ENCODE measurements at places on chromosomes 2 and 18.

GRCh38 chr18:1487457-1487856 lies 582.8 kb downstream of the ADCYAP1 start:
- no peak for DNase-seq

DNA sequence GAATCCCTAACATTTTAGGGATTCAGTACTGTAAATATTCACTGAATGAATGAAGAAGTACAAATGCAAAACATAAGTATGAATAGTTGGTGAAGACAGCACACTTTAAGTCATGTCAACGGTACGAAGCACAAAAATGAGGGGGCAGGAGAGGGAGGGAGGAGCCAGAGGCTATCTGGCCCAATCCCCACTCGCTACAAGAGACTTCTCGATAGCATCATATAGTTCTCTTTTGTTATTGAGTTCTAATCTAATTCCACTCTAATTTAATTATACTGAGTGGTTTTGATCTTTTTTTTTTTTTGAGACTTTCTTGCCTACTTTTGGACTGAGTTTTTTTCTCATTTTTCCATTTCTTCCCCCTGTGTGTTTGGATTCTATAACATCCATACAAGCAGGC lies 152.2 kb upstream of the REV1 start:
- no peak for DNase-seq

DNA sequence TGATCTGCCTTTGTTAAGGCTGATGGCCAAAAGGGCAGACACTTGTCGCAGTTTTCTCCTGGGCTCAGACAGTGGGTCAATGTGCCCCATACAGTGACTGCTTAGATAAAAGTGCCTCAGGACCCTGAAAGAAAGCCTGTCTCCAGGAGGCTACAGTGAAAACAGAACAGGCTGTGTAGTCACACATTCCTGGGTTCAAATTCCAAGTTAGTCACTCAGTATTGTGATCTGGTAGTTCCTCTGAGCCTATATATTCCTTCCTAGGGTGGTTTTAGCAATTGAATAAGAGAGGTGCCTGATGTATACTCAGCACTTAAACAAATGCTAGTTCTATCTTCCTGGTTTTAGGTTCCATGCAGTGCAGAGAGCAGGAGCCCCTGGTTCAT lies 54.4 kb downstream of the RPL37A start:
- DNase-seq = no peak

DNA sequence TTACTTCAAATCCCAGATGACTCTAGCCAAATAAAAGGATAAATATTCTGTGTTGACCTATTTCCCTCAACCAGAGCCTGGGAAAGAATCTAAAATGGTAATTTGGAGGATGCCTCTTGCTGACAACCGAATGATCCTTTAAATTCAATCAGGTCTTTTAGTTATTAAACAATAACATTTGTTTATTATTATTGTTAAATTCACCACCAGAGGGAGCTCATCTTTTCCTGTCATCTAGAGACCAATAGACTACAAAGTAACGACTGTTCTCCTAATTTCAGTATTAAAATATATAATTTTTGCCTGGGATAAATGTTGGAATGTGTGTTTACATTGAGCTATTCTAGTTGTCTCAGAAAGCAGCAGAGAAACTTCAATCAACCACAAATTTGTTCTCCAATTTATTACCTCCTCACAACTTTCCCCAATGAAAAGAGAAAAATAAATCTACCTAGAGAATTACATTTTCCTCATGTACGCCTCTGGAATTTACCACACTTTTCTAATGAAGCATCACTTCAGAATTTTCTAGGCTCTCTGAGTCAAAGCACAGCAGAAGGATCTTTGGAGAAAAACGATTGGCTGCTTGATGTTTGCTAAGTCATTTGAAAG lies 142.7 kb downstream of the SCG2 start:
- DNase-seq = no peak

DNA sequence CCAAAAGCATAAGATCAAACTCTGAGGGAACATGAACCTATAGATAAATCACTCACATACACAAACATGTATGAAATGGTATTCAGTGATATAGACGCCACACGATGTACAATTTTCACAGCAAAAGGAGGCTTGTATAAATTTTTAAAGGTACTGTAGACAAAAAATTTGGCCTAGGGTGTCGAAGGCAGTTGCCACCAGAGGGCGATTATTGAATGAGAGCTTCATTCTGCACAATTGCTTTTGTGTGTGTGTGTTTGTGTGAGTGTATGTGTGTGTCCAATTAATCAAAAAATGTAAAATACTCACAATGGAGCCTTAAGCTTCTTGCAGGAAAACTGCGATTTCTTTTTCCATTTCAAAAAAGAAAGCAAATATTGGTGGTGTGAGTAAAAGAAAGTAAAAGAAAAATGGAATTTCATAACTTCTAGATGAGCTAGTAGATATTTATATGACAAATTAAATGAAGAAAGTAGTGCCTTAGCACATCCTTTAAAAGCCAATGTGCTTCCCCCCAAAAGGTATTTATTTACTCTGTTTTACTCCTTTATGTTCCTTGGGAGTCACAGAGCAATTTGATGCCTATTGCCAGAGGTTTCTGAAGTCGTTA lies 800.1 kb downstream of the SATB2 start:
- DNase-seq = no peak

DNA sequence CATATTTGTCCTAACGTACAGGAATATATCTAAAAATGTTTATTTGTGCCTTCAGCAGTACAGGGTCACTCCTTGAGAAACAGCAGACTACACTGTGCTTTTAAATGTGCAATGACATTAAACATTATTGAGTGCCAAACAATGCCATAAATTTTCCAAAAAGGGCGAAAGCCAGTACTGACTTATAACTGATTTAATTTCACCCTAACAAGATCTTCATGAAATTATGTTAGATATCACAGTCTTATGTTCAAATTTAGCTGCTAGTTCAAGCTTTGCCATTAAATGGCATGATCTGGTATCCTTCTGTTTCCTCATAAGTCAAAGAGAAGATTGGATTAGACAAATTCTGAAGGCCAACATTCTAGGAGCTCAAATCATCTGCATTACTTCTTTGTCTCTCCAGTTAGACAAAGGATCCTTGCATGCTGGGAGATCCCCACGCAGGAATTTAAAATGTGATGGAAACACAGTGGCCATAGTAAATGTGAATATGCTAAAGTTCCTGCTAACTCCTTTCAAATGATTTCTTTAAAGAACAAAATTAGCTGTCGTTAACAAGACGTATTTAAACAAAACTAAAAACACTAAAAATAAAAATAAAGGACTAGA lies 129.3 kb upstream of the STON1 start:
- no peak for DNase-seq

- no peak for DNase-seq
Observed at GRCh38 chr18:9249254-9249653, 85.3 kb upstream of the TWSG1 start.

- DNase-seq = no peak
Observed at GRCh38 chr2:7837237-7837760, 844.6 kb upstream of the ID2 start.

DNA sequence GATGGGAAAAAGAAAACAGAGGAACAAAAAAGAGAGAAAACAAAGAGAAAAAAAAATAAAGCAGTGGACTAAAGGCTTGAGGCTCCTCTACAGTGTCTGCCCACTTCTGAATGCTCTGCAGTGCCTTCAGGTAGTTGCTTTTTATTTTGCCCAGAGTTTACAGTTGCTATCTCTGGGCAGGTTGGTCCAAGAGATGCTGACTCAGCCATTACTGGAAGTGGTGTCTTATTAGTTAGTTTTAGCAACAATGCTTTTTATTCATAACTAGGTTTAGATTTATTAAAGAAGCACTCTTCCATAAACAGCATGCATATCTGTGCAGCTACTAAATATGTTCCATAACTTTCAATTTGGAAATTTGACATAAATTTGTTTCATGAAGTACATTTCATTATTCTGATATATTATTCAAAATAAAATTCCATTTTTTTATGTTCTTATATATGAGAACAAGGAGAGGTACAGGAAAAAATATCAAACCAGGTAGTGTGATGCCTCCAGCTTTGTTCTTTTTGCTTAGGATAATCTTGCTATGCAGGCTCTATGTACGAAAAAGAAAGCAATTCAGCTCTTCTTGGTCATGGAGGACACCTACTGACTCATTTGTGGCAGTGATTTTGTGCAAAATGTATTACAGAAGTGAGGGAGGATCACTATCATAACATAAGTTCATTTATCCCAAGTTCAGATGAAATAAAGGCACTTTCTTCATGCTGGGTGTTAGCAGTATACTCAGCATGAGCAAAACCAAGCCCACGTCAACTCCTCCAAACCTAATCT lies 69.5 kb downstream of the RPIA start:
- no peak for DNase-seq

DNA sequence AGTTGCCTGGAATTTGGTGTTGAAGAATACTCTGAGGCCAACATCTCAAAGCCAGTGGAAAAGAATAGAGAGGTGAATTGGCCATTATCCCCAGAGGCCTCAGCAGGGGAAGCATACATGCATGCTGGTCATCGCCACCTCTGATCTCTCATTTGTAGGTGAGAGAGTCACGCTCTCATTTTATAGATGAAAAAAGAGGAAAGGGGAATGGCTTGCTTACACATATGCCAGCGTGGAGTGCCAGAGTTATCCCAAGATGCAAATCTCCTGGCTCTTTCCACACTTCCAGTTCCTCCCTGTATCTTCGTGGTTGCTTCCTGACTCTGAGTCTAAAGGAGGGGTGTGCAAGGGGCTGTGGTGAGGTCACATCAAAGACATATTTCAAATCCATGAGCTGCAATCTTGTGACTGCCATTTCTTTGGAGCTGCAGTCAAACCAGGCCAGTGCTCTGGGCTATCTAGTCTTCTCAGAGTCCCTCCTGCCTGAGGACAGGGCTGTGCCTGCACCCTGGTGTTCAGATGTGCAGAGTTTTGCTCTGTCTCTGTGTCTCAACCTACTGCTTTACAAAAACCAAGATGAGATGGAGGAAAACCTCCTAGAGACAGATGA lies 324.7 kb downstream of the MYCN start:
- no peak for DNase-seq

DNA sequence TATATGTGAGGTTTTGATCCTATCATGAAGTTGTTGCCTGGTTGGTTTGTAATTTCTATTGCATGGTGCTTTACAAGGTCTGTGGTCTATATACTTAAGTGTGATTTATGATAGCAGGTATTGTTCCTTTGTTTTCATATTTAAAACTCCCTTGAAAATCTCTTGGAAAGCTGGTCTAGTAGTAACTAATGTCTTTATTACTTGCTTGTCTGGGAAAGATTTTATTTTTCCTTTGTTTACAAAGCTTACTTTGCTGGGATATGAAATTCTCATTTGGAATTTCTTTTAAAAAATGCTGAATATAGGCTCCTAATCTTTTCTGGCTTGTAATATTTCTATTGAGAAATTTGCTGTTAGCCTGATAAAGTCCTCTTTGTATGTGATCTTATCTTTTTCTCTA lies 862.9 kb upstream of the NXPH2 start:
- DNase-seq = no peak

DNA sequence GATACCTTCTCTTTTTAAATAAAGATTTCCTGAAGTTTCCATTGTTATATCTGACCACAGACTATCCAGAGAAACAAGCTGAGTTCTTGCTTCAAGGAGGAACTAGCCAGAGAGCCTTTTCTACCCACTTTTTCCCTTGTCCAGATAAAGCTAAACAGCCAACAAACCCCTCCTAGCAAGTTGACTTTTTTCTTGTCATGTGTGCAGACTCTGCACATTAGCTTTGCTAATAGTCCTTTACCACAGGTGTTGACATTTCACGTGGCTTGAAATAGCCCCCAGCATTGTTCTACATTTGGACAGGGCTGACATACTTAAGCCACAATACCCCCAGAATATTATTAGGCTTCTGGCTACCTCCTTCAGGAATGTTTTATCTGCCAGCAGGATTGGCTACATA lies 40.7 kb downstream of the PCBP1 start:
- no peak for DNase-seq

- DNase-seq = no peak
Observed at GRCh38 chr18:39699340-39699964, 2133.9 kb upstream of the CELF4 start.

DNA sequence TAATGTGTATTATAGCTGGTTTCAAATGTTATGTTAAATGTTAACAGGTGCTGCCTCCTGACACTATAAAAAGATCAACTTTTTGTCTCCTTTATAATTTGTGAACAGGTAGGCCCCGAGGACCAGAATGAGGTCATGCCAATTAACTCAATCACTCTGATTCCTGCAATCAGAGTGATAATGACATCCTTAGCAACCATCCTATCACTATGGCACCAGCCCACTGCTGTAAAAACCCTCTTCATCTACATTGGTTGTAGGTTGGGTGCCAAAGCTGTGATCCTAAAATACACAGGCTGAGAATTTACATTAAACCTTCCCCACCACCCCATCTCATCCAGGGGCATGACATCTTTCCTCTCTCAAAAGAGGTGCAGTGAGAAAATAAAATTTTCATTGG lies 103.5 kb downstream of the CPO start:
- DNase-seq = no peak

DNA sequence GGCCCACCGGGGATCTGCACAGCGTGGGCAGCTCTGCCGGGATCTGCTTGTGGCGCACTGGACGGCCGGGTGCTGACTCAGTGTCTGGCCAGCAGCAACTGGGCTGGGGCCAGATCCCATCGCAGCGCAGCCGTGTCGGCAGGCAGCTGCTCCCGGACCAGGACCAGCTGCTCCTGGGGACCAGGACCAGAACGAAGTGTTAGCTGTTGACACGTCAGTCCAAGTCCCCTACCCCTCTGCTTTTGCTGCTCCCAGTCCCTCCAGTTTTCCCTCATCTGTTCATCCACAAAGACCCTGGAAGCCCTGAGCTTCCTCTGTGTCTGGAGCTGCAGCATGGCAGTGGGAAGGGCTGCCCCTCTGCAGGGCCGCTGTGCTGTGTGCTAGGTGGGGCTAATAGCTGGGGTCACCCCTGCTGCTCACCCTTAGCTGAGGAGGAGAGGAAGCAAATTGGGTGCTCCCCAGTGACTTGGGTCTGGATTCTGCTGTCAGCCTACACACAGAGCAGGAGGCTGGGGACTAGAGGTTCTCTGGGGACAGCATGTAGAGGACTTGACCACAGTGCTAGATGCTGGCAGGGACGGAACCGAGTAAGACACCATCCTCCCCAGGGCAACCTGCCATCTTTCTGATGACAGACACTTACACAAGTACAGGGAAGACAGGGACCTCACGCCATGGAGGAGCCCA lies 16.9 kb upstream of the KIF1A start:
- no peak for DNase-seq

DNA sequence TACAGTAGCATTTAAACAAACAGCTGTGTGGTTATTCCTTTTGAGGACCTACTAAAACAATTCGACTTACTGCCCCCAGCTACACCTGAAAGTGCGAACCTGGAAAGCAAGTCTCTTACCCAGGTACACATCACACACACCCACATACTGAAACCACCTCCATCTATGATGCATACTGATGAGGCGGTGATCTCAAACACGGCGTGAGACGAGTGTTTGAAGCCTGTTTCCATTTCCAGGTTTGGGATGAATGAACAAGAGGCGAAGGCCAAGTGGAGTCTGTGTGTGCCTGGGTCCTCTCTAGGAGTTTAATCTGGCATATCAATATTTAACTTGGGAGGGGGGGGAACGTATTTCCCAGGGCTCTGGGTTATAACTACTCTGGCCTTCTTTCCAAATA lies 1.6 kb downstream of the TMEM185B start:
- no peak for DNase-seq

- no peak for DNase-seq
Observed at GRCh38 chr18:10100941-10101701, 187.3 kb downstream of the VAPA start.
